Substantia nigra (tissue), 51 donors: ENCODE measurements at places on chromosomes 6 and 20.

- DNase-seq: no peak
These were observed 14.1 kb upstream of the CD24 start for GRCh38 chr6:106988664-106989063.

DNA sequence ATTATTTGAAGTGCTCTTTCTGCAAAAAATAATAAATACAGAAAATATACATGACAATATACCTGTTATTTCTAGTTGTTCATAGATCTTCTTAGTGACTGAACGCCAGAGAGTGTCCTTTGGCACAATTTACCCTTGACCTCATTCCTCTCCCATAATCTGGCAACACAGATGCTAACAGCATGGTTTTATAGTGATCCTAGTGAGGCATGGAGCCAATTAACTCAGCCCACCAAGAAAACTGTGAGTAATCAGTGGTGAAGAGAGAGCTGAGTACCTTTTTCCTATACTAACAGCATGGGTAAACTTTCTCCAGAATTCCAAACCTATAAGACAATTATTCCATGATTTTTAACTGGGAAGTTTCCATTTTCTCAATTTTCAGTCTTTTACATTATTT, 61.0 kb downstream of the VGLL2 start:
- DNase-seq: no peak

GRCh38 chr20:45833883-45834796, 541 bp downstream of the SNX21 start:
- peak; percentile 55 for DNase-seq

DNA sequence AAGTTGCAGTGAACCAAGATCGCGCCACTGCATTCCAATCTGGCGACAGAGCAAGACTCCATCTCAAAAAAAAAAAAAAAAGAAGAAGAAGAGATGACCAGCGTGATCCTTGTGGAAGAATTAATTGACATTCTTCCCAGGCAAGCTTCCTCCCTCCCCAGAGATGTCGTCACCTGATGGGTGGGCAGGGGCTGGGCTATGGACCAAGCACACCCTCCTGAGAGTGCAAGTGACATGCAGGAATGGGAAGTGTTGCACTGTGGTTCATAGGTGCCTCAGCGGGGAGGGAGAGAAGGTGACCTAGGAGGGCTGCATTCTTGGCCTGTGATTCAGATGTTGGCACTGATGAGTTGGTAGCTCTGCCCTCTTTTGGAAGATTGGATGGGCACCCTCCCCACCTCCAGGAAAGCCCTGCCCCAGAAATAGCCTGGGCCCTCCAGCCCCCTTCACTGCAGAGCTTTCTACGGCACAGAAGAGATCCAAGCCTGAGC, 37.8 kb downstream of the TAF8 start:
- no peak for DNase-seq

DNA sequence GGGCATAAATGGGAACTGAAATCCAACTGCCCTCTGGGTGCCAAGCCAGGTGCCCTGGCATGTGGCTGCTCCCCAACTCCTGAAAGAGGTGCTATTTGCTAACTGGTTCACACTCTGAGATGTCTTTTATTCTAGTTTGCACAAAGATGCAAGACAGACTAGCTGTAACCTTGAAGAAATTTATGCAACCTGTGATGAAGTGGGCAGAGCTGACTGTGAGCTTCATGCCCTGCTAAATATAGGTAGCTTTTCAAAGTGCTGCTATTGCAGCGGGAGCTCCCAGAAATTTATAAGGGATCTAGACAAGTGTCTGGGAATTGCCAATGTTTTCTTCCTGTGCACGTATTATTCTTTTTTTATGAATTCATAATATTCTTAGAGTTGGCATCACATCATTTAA, 517.5 kb downstream of the RNF144B start:
- DNase-seq: no peak

DNA sequence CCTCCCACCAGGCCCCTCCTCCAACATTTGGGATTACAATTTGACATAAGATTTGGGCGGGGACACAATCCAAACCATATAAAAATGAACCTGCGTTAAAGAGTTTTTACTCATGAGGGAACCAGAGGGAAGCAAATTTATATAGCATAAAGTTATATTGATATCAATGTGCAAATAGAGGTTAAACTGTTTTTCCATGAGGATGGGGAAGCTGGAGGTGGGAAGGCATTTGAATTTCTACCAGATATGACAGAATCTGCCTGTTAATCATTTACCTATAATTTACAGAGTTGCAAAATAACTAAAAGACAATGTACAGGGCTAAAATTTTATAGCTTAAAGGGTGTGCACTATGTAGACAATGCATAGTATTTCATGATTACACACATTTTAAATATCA, 322.0 kb upstream of the FKBP1C start:
- no peak for DNase-seq

- no peak for DNase-seq
These were observed 833 bp downstream of the RAB5IF start for GRCh38 chr20:36606158-36607066.

GRCh38 chr6:86251106-86251505, 608.4 kb upstream of the SYNCRIP start:
- no peak for DNase-seq

DNA sequence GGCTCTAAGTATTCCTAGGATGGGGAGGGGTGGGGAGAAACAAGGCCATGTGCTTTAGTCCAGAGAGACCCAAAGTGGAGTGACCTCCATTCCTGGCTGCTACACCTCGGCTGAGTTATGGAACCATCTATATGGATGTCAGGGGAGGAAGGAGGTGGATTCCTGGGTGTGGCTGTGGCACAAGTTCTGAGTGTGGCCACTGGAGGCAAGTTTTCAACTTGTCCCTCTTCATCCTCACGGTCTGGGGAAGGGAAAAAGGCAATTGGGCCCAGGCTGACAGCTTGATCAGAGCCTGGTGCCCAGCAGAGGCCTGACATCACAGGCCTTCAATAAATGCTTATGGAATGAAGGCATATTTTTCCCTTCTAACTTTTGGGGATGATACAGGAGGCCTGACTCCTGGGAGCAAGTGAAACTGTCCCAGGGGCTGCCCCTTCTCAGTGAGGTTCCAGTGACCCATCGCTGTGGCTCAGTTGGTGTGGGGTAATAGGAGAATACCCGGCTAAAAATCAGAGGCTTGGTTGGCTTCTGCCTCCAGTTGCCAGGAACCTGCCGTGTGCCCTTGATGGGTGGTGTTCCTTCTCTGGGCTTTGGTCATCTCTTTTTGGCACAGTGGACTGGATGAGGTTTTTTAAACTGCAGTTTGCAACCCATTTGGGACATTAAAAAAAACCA, 1.8 kb upstream of the ITPR3 start:
- no peak for DNase-seq

- DNase-seq: no peak
These were observed 182.1 kb upstream of the AFDN start for GRCh38 chr6:167644412-167645132.

DNA sequence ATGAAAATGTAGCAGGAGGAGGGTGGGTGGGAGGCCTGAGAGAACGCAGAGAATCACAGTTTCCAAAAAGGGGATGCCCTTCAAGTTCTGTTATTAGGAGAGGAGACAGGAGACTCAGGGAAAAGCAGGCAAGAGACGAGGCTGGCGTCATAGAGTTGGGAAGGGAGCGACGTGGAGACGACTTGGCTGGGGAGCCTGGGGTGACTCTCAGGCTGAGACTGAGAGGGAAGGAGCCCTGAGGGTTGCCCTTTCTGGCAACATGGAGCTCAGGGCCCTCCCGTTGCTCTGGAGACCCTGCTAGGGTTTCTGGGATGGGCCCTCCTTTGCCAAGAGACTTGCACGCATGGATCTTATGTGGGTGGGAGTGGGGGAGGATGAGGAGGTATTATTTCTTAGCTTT, 108.9 kb downstream of the CDH4 start:
- DNase-seq: no peak

GRCh38 chr20:59526242-59527225, 77.8 kb upstream of the PHACTR3 start:
- DNase-seq: no peak

- DNase-seq: no peak
These were observed 9.9 kb downstream of the PPP1R16B start for GRCh38 chr20:38815446-38815845.

- DNase-seq: no peak
These were observed 42.8 kb downstream of the HEBP2 start for GRCh38 chr6:138446821-138447220.

- DNase-seq: no peak
These were observed 11.2 kb downstream of the AARS2 start for GRCh38 chr6:44301782-44302564.

- DNase-seq: no peak
These were observed 20.5 kb downstream of the CTCFL start for GRCh38 chr20:57504411-57504810.

- no peak for DNase-seq
These were observed 873.0 kb downstream of the KIF16B start for GRCh38 chr20:15700147-15700765.

DNA sequence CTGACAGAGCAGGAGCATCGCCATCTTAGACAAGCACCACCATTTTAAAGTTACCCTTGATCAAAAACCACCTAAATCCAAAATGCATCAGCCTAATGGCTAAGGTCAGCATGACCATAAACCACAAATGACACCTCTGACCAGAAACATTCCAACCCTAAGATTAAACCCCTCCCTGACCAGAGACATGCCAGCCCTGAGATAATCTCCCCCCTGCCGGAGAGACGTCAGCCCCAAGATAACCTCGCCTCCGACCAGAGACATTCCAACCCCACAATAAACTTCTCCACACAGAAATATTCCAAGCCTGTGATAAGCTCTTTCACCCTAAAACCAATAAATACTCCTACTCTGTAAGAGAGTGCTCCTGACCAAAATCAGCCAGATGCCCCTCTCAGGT, 53.5 kb downstream of the PXDC1 start:
- no peak for DNase-seq

DNA sequence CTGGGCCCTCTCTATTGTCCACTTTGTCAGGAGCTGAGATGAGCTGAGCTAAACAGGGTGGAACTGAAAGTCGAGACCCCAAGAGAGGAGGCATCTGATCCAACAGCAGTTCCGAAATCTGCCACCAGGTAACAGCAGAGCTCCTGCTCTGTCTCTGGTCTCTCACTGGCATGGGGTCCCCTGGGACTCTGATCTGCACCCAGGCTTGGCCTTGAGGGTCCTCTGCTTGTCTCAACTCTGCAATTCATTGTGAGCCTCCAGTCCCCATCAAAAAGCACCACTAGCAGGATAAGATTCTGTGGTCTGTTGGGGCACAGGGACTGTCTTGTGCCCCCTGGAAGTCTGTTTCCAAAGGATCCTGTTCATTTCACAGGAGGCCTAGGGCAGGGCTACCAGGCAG, 62.5 kb upstream of the TOP1 start:
- no peak for DNase-seq

- DNase-seq: no peak
These were observed 577.9 kb downstream of the TFAP2B start for GRCh38 chr6:51396583-51396982.

DNA sequence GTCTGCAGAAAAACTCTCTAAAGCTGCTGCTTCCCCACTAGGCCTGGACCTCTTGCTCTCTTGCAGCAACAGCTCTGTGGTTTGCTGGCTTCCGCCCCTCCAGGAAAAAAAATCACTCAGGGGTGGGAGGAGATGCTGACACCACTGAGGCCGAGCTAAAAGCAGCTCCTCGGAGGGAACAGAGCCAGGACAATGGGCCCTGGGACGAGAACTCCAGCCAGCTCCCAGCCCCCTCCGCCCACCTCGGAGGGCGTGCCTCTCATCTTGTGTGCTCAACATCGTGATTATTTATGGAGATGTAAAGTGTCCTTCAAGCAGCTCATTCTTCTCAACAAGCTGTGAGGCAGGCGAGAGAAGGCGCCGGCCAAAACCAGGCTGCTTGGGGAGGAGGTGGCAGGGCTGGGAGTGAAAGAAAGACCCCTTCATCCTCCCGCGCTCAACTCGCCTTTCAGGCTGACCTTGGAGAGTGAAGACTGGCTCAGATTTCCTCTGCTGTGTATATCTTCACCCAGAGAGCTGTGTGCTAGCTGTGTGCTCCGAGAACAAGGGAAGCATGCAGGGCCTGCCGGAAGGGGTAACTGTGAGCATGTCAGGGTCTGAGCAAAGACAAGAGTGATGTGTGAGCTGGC, 53.5 kb upstream of the LRFN2 start:
- DNase-seq: peak; percentile 23

DNA sequence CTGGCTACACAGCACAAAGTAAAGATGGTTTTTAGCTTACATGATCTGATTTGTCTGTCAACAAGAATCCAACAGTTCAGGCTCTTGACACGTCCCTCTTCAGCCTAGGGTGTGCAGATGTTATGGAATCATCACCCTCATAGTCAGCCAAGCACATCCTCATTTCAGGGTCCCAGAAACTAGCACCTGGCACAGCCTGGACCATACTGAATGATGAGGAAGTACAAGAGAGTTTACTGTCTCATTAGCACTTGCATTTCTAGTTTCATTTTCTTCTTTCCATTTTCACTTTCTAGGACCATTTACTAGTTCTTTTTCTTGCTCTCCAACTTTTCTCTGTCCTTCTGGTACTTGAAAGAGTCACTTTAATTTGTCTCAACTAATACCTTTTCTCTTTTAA, 6.5 kb downstream of the RIPOR2 start:
- no peak for DNase-seq

DNA sequence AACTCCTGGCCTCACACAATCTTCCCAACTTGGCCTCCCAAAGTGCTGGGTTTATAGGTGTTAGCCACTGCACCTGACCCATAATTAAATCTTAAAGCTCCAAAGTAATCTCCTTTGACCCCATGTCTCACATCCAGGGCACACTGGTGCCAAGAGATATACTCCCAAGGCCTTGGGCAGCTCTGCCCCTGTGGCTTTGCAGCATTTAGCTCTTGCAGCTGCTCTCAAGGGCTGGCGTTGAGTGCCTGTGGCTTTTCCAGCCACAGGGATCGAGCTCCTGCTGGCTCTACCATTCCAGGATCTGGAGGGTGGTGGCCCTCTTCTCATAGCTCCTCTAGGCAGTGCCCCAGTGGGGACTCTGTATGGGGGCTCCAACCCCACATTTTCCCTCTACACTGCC, 49.3 kb upstream of the CD2AP start:
- DNase-seq: no peak

GRCh38 chr6:46338131-46338530, 153.1 kb downstream of the RCAN2 start:
- no peak for DNase-seq

- no peak for DNase-seq
These were observed 237.2 kb upstream of the PRND start for GRCh38 chr20:4484379-4484997.

DNA sequence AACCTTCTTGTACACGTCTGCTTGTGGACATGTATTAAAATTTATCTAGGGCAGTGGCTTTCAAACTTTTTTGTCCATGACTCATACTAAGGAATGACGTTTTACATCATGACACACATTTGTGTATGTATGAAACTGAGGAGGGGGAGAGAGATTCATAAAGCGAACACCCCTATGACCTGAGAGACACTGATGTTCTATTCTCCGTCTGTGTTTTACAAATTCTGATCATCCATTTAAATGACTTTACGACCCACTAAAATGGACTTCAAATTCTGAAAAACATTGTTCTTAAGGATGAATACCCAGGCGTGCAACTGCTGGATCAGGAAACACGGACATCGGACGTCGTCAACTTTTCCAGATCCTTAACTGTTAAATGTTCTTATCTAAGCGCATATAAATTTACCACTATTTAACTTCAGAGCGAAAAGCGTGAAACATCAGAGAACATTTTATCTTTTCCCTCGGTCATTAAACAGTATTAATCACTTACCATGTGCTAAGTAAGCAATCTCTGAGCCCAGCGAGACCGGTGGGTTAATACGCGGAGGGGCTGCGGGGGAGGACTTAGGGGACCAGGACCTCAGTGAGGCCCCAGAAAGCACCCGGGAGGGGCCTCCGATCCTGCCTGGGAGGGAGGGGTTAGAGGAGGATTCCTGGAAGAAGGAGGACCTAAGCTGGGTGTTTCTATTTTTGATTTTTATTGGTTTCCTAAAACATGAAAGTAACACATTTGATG, 1.2 kb downstream of the PLAGL1 start:
- DNase-seq: no peak
